Fibroblast of the aortic adventitia (primary cell): ENCODE measurements at places on chromosomes 7 and 10. TPM values are rescaled to one million over a fixed set of nuclear protein-coding genes. Genes with fewer than 3 reads are reported as not detected.

DNA sequence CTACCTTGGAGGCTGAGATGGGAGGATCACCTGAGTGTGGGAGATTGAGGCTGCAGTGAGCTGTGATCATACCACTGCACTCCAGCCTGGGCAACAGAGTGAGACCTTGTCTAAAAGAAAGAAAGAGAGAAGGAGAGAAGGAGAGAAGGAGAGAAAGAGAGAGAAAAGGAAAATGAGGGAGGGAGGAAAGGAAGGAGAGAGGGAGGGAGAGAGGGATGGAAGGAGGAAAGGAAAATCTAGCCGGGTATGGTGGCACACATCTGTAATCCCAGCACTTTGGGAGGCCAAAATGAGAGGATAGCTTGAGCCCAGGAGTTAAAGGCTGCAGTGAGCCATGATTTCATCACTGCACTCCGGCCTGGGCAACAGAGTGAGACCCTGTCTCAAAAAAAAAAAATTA, 42.9 kb upstream of the GTF2IRD1 start:
- no peak for DNase-seq

GRCh38 chr10:129521161-129522025, 54.4 kb downstream of the MGMT start:
- DNase-seq, result no peak

DNA sequence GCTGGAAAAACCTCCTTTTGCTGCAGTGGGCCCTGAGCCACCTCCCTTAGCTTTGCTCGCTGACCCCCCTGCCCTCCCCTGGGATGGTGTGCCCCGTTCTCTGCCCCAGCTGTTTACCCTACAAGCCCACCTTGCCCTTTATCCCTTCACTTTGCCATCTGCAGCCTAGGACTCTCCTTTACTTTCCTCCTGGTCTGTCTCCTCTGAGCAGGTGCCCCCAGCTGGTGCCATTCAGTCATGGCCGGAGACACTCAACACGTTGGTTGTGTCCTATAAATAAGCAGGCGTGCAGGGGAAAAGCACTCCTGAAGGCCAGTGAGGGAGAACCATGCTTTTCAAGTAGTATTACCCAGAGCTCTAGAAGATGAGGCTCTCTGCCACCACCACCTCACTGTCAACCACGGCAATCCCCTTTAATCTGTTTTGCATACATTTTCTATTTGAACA, 6.1 kb downstream of the RASSF4 start:
- DNase-seq, result no peak

DNA sequence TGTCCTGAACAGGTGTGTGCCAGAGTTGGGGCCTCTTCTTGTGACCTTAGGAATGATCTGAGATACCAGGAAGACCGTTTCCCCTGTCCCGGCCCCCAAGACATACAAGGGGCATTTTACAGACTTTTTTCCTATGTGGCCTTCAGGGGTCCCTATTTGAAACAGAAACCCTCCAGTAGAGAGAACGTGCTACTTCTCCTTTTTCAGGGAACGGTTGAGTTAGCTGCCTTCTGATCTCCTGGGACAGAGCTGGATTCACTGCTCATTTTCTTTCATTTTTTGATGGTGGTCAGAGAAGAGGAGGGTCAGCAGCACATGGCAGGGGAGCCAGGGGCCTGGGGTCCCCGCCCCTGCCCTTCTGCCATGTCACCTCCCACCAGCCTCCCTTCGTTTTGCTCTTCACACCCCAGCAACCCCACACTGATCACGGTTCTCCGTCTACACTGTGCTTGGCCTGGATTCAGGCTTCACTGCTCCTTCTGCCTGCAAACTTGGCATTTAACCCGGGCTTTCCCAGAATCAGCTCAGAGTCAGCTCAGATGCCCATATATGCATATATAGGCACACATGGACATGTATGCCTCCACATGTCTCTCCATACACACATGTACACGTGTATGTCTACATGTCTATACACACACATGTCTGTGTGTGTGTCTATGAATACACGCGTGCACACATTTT, 138.1 kb upstream of the BTBD16 start:
- DNase-seq, result no peak

- no peak for DNase-seq
These were observed 91.1 kb upstream of the DDC start for GRCh38 chr7:50656141-50656895.

DNA sequence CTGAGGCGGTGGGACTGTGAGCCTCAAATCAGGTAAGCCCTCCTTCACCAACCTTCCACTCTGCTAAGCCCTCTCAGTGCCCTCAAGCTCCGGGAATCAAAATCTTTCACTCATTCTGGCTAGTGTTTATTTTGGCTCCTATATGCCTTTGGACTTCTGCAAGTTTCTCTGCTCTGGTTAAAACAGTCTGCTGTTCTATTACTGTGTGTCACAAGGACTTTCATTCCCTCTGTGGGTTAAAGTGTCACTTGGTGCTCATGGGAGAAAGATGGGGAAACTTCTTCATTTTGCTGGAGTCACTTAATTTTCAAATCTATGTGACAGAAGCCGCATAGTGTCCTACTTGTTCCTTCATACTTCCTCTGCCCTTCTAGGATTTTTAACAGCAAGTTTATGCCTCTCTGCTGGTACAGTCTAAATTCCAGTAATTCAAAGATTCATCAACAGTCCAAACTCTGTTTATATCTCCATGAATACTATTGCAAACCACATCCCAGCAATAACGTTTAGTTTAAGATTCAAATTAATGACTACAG, 61.3 kb downstream of the CD36 start:
- DNase-seq, result peak; percentile 32

- DNase-seq, result no peak
These were observed 35.0 kb downstream of the PIK3AP1 start for GRCh38 chr10:96685306-96685705.

GRCh38 chr7:134643131-134643530, 3.5 kb upstream of the BPGM start:
- no peak for DNase-seq

- DNase-seq, result no peak
These were observed 35.0 kb upstream of the MRPS16 start for GRCh38 chr10:73287441-73287840.

DNA sequence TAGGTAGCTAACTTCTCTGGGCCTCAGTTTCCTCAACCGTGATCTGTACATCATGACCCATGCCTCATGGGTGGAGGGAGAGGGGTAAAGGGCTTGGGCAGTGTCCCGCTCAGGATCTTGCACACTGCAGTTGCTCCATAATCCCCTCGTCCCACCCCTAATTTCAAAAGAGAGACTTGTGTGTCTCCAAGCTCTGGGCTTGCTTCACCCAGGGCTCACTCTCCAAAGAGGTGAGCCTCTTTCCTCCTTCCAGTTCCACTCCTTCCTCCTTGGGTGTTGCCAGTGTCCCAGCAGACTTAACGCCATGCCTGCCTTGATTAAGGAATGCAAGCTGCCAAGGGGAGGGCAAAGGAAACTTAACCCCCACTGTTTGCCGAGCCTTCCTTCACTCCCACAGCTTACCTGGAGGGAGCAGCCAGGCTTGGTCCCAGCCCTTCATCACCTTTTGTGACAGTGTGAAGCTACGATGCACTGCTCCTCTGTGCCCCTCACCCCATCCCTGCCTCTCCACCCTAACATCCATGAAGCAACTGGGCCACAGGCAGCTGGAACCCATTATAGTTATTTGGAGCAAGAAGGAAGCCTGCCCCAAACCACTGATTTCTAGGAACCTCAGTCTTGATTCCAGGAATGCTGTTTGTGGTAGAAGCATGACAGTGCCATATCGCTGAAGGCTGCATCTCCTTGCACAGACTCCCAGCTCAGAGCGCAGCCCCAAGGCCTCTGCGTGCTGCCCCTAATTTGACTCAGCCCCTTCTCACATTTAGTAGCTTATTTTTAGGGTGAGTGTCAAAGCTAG, 363.3 kb downstream of the TNS3 start:
- DNase-seq, result peak; percentile 43

- no peak for DNase-seq
These were observed at the start of gene EPHA1 for GRCh38 chr7:143408686-143409561. EPHA1 (minus strand) TSS chr7:143408856; CDS start chr7:143408805, 51 bp downstream.

GRCh38 chr7:1403638-1404459, 55.4 kb downstream of the MICALL2 start:
- DNase-seq, result peak; percentile 61

DNA sequence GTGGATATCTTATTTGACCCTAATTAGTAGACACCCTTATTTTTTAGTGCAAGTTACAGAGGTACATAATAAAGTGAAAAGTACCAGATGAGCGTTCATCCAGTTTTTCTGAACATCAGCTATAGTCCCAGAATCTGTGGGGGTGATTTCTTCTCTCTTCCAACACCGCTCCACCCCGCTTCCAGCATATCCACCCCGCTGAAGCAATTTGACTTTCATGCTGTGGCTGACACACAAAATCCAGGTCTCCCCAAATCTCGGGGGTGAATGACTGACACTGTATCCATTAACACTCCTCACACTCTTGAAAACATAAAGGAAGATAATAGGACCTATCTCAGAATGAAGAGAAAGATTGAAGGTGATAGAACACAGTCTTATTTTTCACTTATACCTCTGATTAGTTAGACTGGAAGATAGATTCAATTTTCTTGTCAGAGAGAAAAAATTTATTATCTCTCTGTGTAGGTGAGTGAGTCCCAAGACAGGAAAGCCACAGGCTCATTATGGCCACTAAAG, 143.4 kb downstream of the ANLN start:
- DNase-seq, result no peak

DNA sequence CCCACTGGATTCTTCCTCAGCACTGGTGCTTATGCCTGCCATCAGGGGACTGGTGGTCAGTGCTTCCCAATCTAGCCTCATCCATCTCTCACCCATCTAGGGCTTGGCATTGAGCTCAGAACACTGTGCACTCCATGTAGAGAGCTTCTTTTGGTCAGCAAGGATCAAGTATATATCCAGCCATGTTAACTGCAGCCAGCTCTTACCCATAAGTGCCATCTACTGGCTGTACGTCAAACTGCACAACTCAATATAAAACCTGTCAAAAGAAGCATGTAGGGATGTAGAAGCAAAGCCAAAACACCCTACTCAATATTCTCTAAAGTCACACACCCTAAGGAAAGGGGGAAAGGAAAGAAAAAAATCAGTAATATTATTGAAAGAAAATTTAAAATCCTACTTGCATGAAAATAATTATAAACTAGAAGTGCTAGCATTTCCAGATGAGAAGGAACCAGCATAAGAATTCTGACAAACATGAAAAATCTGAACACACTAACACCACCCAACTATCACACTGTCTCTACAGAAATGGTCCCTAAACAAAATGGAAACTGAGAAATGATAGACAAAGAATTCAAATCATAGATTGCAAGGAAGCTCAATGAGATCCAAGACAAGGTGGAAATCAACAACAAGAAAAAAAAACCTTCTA, 531.1 kb upstream of the STEAP1 start:
- peak; percentile 30 for DNase-seq

DNA sequence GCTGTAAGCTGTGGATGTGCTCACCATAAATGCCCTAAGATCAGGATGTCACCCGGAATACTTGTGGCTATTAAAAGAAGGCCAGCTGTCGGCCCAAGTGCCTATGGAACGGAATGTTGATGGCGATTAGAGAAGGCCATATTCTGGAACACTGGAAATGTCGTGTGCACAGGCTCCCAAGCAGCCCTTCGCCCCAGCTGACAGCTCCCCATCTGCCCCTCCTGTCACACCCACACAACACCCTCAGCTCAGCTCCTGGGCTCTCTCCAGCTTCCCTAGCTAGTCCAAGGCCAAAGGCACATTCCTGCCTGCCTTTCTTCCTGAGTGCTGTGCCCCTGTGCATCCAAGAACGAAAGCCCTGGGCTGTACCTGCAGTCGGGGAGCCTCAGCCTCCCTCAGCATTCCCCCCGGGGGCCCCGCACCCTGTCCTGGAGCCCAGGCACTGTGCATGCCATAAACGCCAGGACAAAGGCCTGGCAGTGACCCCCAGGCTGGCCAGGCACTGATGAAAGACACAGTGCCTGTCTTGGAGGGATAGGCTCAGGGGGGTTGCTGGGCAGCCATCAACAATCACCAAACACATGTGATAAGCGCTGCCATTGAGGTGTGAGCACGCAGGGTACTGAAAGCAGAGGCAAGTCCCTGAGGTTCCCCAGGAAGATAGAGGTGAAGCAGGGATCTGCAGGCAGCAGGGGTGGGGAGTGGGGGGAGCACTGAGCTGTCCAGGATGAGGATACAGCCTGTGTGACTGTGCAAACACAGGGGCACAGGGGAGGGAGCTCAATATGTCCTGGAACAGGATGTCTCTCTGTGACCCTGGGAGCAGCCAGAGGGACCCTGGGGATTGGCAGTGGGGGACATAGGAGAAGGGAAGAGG, 3.7 kb upstream of the LDB3 start:
- DNase-seq, result no peak

- no peak for DNase-seq
These were observed 6.3 kb upstream of the CDH23 start for GRCh38 chr10:71390461-71390835.

DNA sequence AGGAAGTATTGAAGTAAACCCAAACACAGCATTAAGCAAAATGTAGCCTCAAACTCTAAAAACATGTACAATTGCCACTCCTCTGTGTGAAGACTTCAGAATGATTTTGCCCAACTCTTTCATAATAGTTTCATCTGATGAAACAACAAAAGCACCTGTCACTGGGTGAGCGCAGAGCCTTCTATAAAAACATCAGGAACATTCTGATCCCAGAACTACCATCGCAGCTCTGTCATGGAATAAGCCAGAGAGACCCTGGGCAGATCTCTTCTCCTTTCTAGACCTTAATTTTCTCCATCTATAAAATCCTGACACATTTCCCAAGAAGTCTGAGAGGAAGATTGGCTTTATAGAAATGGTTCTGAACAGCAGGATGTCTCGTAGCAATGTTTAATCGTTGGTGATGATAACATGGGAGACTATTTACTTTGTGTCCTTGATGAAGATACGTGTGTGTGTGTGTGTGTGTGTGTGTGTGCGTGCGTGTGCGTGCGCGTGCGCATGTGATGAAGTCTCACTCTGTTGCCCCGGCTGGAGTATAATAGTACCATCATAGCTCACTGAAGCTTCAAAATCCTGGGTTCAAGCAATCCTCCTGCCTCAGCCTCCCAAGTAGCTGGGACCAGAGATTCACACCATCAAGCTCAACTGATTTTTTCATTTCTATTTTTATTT, 198.0 kb downstream of the KIAA1217 start:
- DNase-seq, result no peak

DNA sequence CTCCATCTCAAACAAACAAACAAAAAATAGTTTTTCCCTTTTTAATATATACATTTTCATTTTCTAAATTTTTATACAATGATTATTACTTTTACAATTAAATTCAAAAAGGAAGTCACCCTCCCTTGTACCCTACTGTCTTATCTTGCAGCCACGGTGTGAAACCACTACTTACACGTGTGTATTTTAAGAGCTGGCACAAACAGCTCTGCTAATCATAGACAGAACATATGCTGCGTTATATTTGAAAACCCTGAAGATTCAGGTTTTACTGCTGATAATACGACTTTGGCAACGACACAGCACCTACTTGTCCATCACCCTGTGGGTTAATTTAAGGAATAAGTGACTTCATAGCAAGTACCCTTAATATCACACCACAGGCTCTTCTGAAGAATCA, 991 bp downstream of the ANKRD61 start:
- DNase-seq, result no peak

UFSP1 gene
- 2.2 and 3.3 TPM in 2 replicates for total RNA-seq

CNPY1 gene
- not detected in 2 replicates for total RNA-seq

ICA1 gene
- 0.45 and 1.1 TPM in 2 replicates for total RNA-seq

DGKB gene
- total RNA-seq, result 0.36 and 1.2 TPM in 2 replicates

TSPAN12 gene
- total RNA-seq, result 1.5 and 5.6 TPM in 2 replicates

NKX2-3 gene
- total RNA-seq, result not detected in 2 replicates

UPK3B gene
- 0.16 and 0.18 TPM in 2 replicates for total RNA-seq

ASB10 gene
- not detected in 2 replicates for total RNA-seq

SRRM3 gene
- total RNA-seq, result 0.18 and 1.3 TPM in 2 replicates

CAMK2G gene
- 25.8 and 31.2 TPM in 2 replicates for total RNA-seq

OR6B1 gene
- not detected in 2 replicates for total RNA-seq

PLEKHS1 gene
- not detected in 2 replicates for total RNA-seq

GPR158 gene
- 0.18 and 0.49 TPM in 2 replicates for total RNA-seq
